GM12865 (cell line): ENCODE measurements at places on chromosomes 2 and 18.

- no peak for DNase-seq
These were observed 60.9 kb upstream of the OSR1 start for GRCh38 chr2:19419211-19419880.

DNA sequence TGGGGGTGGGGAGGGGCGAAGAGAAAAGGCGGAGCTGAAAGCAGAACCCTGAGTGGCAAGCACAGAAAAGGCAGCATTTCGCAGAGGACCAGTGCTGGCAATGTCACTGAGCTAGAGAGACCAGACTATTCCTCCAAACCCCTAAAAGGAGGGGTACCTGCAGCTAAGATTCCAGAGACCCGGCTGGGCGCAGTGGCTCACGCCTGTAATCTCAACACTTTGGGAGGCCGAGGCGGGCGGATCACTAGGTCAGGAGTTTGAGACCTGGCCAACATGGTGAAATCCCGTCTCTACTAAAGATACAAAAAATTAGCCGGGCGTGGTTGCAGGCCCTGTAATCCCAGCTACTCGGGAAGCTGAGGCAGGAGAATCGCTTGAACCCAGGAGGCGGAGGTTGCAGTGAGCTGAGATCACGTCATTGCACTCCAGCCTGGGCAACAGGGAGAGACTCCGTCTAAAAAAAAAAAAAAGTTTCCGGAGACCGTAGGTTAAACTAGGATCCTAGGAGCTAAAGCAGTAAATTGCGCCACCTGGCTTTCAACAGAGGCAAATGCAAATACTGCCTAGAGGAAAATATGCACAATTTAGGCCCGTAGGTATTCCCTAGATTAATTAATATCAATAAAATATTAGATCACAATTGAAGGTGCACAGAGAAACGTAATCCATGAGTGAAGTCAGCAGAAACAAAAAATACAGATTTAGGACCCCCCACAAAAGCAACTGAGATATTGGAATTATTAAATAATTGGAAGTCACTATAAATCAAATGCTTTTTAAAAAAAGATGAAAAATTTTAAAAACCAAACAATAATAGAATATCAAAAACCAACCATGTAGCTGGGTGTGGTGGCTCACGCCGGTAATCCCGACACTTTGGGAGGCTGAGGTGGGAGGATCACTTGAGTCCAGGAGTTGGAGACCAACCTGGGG lies 4.9 kb downstream of the UCN start:
- DNase-seq = peak; percentile 67

GRCh38 chr18:7066965-7067555 lies 50.5 kb downstream of the LAMA1 start:
- no peak for DNase-seq

DNA sequence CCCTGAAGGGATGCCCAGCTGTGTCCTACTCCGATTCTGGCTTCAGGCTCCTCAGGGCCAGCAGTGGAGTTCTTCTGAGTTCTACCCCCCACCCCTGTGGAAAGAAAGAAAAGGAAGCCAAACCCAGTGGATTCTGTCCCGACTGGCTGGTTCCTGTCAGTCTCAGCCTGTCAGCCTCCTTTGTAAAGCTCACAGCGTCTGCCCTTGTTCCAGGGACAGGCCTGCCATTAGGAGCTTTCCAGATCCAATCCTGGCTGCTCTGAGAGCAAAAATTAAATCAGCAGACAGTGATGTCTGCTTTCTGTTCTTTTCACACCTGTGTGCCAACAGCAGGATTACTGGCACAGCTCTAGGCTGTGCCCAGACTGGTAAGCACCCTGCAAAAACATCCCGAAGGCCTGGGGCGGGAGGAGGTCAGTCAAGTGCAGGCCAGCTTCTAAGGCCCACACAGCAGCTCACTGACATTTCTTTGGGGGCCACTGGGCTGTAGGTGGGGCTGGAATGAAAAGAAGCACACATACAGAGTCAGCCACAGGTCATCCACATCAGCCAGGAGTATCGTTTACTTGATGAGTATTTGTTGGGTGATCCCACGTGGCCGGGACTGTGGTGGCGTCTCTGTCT lies 69.1 kb downstream of the EHD3 start:
- DNase-seq = no peak

DNA sequence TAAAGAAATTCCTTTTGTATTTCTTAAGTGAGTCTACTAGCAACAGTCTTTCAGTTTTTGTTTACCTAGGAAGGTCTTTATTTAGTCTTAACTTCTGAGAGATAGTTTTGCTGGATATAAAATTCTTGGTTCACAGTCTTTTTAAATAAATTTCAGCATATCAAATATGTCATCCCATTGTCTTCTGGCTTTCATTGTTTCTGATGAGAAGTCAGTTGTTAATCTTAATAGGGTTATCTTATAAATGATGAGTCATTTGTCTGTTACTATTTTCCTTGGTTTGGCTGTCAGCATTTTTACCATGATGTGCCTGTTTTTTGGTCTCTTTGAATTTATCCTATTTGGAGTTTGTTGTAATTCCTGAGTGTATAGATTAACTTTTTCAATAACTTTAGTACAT lies 129.3 kb downstream of the FAM210A start:
- no peak for DNase-seq

GRCh38 chr2:241882091-241882625 lies 12.6 kb downstream of the RTP5 start:
- DNase-seq = peak; percentile 68

- no peak for DNase-seq
These were observed 371.2 kb downstream of the INSIG2 start for GRCh38 chr2:118459426-118459825.

DNA sequence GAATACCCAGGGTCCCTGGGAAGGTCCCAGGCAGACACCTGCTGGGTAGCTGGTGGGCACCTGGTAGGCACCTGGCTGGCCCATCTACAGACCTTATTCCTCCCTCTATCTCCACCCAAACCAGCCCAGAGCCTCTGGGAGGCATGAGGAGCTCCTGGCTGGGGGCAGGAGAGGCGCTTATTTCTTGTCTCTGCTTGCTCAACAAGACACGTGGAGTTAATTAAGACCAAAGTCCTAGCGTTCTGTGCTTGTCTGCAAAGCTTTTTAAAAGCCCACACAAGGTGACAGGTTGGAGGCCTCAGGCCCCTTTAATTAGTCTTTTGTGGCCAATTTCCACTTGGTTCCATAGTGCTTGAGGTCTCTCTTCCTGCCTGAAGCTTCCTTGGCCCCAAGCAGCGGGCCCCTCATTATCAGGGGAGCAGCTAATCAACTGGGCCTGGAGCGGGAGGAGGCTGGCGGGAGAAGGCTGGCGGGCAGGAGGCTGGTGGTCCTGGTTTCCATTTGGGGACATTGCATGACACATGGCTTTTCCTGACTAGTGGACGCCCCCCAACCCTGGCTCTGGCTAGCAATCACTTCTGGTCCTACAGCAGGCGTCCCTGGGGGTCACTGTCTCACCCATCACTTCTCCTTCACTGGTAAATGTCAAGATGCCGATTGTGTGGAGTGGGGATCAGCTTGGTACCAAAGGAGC lies 65.4 kb upstream of the HDAC4 start:
- DNase-seq = no peak
